H7 (cell line): ENCODE measurements at places on chromosomes 7 and 10. TPM values are rescaled to one million over a fixed set of nuclear protein-coding genes. Genes with fewer than 3 reads are reported as not detected.

DNA sequence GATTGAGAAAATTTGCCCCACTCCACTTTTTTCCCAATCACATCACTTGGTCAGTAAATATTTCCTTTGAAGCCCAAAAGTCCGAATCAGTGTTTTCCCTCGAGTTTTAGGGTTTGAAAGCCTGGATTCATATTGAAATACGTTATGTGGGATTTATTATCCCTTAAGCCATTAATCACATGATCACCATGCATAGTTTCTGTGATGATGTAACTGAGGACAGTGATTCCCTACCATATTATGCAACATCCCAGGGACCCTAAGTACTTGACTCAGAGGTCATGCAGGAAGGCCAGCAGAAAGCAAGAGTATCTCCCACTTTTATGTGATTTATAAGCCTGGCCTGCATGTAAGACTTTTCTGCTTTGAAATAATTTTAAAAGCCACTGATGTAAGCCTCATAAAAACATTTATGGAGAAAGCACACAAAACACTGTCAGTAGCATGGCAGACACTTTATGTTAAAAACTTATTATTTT, 630.6 kb upstream of the ZWINT start:
- DNase-seq, result no peak

SMKR1 gene
- total RNA-seq, result not detected in 2 replicates

COL13A1 gene
- total RNA-seq, result 16.6 and 18.0 TPM in 2 replicates

UFSP1 gene
- 7.7 and 12.2 TPM in 2 replicates for total RNA-seq

DNA sequence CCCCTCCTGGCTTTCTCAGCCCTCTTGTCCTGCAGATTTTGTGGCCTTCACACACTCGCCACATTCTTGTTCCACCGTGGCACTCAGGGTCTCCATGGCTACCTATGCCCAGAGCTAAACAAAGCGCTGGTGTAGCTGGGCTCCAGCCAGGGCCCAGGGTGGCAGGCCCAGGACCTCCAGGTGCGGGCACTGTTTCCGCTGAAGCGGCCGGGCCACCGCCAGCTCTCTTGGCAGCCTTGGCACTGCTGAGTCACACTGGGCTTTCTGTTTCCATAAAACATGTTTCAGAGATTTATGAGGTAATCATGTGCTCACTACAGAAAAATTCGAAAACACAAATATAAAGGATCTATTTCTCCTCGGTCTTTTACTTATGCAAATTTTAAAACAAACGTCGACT, 51.3 kb downstream of the AOC1 start:
- no peak for DNase-seq

DNA sequence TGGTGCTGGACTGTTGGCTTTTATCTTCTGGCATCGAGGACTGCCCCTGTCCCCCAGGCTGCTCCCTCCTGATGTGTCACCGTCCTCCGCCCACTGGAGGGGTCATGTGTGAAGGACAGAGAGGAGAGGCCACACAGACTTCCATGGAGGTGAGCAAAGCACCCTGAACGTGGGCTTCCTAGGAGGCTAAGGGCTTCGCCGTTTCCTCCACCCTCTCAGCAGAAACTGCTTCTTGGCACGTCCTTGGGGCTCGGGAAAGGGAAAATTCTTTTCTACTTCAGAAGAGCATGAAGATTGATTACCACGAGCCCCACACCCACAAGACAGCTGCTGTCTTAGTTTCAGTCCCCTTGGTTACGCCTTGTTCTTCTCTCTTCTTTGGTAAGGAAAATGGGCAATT, 218.2 kb downstream of the CCDC3 start:
- DNase-seq, result no peak

GRCh38 chr10:2038036-2038435, 300.7 kb upstream of the ADARB2 start:
- no peak for DNase-seq

GRCh38 chr7:108920490-108920889, 350.8 kb downstream of the DNAJB9 start:
- DNase-seq, result no peak

- DNase-seq, result no peak
Observed at GRCh38 chr7:138388673-138389491, 71.2 kb upstream of the TRIM24 start.

DNA sequence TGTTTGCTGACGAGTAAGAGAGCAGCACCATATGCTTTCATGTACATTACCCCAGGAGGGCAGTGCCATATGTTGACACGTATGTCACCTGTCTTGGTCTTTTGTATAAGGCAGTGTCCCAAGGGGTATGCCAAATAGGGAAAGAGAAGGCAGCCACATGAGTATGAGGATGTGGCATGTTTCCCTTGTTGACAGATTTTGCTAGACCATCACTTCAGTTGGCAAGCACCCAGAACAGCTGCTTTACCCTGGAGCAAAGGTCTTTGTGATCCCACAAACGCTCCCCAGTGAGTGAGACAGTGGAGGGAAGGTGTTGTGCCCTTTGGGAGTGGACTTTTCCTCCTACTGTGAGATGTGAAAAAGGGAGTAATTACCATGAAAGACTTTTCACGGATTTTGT, 350.1 kb downstream of the ETV1 start:
- DNase-seq, result no peak

DNA sequence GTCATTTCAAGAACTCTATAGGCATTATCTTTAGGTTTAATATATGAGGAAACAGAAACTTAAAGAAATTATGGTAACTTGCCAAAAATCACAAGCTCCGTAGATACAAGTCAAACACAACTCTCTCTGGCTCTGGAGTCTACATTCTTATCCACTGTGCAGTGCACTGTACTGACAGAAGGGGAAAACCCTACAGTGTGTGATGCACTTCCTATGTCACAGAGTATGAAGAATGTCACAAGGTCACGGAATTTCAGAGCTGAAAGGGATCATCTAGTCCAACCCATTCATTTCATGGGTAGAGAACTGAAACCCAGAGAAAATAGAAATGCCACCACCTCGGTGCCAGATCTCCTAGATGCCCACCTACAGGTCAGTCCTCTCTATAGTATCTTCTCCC, 86.1 kb downstream of the LRRTM3 start:
- DNase-seq, result no peak
